Astrocyte (in vitro differentiated cells and primary cell): ENCODE measurements at places on chromosomes 5 and 9. TPM values are rescaled to one million over a fixed set of nuclear protein-coding genes. Genes with fewer than 3 reads are reported as not detected.

GRCh38 chr5:88861231-88861630 lies 21.8 kb downstream of the MEF2C start:
- H3K36me3 ChIP-seq, result no peaks in the 10 kb centered on the region
- no peak overlapping the region for H3K4me3 ChIP-seq
- H3K27ac ChIP-seq, result no peak overlapping the region

Gene POLE3
- total RNA-seq, result 36.6 and 37.4 TPM in 2 replicates

Gene PCDHB14
- total RNA-seq, result 5.6 and 6.4 TPM in 2 replicates

Gene LCN6
- not detected in 2 replicates for total RNA-seq

GRCh38 chr9:90459321-90459720 lies 183.3 kb downstream of the DIRAS2 start:
- H3K4me3 ChIP-seq, result no peak overlapping the region
- no peak for DNase-seq

Gene TRMT10B
- total RNA-seq, result 4.2 and 6.2 TPM in 2 replicates

Gene MLANA
- not detected in 2 replicates for total RNA-seq

DNA sequence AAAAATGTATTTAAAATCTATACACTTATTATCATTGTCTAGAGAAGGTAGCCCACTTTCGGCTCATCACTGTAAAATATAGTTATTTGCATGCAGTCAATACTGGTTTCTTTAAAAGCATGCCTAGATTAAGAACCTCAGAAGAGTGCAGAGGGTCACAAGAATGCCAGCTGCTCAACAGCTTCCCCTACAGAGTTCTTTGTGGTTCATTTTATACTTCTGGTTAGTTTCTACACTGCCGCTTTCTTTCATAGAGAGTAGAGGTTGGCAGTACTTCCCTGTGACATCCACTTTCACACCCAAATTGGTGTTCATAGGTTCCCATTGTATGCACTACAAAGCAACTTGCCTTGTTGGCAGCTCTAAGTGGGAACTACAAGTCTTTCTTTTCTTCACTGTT lies 137.3 kb downstream of the KIAA0825 start:
- no peak for DNase-seq
- no peak overlapping the region for H3K27ac ChIP-seq
- H3K4me1 ChIP-seq, result no peaks in the 10 kb centered on the region
- H3K27me3 ChIP-seq, result no peaks in the 10 kb centered on the region
- no peak overlapping the region for H3K4me3 ChIP-seq

Gene ST8SIA4
- 0.59 and 0.82 TPM in 2 replicates for total RNA-seq

DNA sequence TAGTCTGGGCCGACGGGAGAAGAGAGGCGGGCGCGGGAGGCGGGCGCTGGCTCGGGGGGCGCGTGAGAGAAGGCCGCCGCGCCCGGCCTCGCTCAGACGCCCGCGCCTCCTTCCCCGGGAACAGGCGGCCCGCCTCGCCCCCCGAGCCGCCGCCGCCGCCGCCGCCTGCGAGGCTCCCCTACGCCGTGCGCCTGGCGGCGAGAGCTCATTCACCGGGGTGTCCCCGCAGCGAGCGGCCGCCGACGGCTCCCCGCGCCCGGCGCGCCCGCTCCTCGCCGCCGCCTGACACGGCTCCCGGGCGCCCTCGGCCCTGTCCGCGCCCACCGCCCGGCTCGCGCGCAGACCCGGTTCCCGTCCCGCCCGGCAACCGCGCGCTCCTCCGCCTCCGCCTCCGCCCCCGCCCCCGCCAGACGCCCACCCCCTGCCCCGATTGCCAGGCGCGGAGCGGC lies at the start of gene GNAQ:
Gene GNAQ (minus strand): TSS at position 368 of the 449 bp plus-strand sequence. CDS start 576 bp downstream, outside the sequence.
- H3K27me3 ChIP-seq, result no peaks in the 10 kb centered on the region
- no peak for DNase-seq
- H3K4me1 ChIP-seq, result peaks cover 19% of the 10 kb centered on the region
- H3K4me3 ChIP-seq, result peak within 1 kb of the TSS; percentile 76
